ENCODE measurements at places on chromosomes 6 and 20. TPM values are rescaled to one million over a fixed set of nuclear protein-coding genes. Genes with fewer than 3 reads are reported as not detected.

- DNase-seq, result no peak
Measured at GRCh38 chr6:6984585-6985366, 123.0 kb upstream of the RREB1 start.

- DNase-seq, result no peak
Measured at GRCh38 chr6:72422171-72422570, 199.7 kb upstream of the KCNQ5 start.

Gene RPRD1B
- polyA plus RNA-seq, result 32.3 TPM

Gene DPM1
- 59.2 TPM for polyA plus RNA-seq

- no peak for DNase-seq
Measured at GRCh38 chr6:56795466-56796195, 152.9 kb upstream of the DST start.

GRCh38 chr6:9225441-9225871, 790.1 kb upstream of the SLC35B3 start:
- DNase-seq, result no peak

Gene SMOC2
- 44.6 TPM for polyA plus RNA-seq

Gene PHACTR1
- polyA plus RNA-seq, result 17.5 TPM

Gene TNFRSF6B
- polyA plus RNA-seq, result 0.67 TPM

Gene TUBB2A
- 54.9 TPM for polyA plus RNA-seq

Gene SYS1
- polyA plus RNA-seq, result 27.8 TPM

Gene SPATA25
- 7.8 TPM for polyA plus RNA-seq

- no peak for DNase-seq
Measured at GRCh38 chr6:168988801-168989200, 264.8 kb downstream of the THBS2 start.

All from left renal pelvis (tissue), 4 donors.